Kasumi-1 (cell line): ENCODE measurements at places on chromosomes 16 and 17.

DNA sequence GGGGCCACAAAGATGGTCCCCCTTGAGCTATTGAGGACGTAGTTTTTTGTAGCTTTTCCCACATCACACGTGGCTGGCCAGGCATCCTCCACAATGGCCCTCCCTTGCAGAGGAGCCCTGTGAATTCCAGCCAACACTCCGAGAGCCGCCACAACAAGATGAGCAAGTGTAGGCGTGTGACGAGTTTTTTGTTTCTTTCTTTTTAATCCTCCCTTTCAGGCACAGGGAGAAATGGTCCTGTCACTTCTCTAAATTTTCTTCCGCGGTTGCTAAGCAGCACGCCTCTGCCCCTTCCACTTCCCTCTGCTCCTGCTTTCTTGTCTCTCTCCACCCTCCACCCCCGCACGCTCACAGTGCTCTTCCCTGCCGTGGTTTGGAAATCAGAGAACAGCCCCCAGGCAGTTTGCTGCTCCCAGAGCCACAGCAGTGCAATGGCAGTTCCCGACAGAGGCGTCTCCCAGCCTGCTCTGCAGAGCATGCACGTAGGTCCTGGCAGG, 68.0 kb upstream of the MRTFB start:
- peak; percentile 61 for DNase-seq

GRCh38 chr16:23578101-23578830, 17.9 kb downstream of the NDUFAB1 start:
- no peak for DNase-seq

GRCh38 chr17:48160177-48161081, 52.9 kb downstream of the SNX11 start:
- DNase-seq = no peak

GRCh38 chr16:3949946-3950342, 69.4 kb upstream of the CREBBP start:
- DNase-seq = no peak

- DNase-seq = no peak
Observed at GRCh38 chr16:4388271-4389021, 16.8 kb downstream of the VASN start.

GRCh38 chr17:57552114-57552624, 192.9 kb downstream of the CCDC182 start:
- DNase-seq = no peak

DNA sequence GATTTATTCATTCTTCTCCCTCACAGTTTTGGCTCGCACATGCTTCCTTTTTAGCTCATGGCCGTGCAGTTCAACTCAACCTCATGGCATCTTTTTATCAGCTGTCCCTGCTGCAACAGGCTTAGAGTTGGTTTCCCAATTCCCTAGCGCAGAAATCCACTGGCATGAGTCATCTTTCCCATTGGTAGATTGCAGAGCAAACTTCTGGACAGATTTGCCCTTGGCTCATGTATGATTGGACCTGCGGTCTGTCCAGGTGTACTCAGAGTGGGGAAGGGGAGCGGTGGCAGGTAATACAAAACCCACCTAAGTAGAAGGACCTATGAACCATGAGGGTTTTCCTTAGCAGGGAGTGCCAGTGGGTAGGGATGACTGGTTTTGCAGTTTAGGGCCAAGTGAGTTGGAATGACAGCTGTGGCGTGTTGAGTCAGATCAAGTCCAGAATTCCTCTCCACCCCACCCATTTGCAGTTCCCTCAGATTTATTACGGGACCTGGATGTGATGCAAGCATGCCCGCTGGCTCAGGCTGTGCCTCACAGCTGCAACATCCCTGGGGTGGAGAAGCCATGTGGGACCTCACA, 584.7 kb downstream of the WWOX start:
- no peak for DNase-seq

GRCh38 chr17:16477255-16477654, 14.7 kb downstream of the LRRC75A start:
- no peak for DNase-seq

GRCh38 chr17:14429084-14429483, 128.2 kb downstream of the HS3ST3B1 start:
- DNase-seq = no peak

- no peak for DNase-seq
Observed at GRCh38 chr16:10576390-10577304, 3.8 kb downstream of the EMP2 start.

- DNase-seq = no peak
Observed at GRCh38 chr17:51351890-51352289, 91.5 kb downstream of the UTP18 start.

GRCh38 chr17:9529033-9529700, 46.5 kb downstream of the STX8 start:
- peak; percentile 13 for DNase-seq

GRCh38 chr16:314795-315299, 31.9 kb downstream of the PDIA2 start:
- DNase-seq = no peak

- DNase-seq = peak; percentile 51
Observed at GRCh38 chr17:73210002-73210678, 17.3 kb downstream of the COG1 start.

GRCh38 chr17:2777242-2777867, 18.9 kb upstream of the RAP1GAP2 start:
- no peak for DNase-seq

DNA sequence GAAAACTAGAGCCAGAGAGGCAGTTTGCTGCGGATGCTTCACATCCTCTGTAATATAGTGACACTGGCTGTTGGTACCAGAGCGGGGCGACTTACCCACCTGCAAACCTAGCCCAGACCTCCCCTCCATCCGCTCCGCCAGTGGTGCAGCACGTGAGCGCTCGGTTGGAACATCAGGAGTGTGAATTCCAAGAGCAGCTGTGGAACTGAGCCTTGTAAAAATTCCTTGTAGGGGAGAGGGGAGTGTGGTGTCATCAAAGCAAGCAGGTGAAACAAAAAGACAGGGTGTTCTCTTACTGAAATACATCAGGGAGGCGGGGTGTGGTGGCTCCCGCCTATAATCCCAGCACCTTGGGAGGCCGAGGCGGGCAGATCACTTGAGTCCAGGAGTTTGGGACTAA, 51.3 kb downstream of the CCDC42 start:
- no peak for DNase-seq

GRCh38 chr16:82684256-82684655, 57.5 kb downstream of the CDH13 start:
- DNase-seq = no peak

DNA sequence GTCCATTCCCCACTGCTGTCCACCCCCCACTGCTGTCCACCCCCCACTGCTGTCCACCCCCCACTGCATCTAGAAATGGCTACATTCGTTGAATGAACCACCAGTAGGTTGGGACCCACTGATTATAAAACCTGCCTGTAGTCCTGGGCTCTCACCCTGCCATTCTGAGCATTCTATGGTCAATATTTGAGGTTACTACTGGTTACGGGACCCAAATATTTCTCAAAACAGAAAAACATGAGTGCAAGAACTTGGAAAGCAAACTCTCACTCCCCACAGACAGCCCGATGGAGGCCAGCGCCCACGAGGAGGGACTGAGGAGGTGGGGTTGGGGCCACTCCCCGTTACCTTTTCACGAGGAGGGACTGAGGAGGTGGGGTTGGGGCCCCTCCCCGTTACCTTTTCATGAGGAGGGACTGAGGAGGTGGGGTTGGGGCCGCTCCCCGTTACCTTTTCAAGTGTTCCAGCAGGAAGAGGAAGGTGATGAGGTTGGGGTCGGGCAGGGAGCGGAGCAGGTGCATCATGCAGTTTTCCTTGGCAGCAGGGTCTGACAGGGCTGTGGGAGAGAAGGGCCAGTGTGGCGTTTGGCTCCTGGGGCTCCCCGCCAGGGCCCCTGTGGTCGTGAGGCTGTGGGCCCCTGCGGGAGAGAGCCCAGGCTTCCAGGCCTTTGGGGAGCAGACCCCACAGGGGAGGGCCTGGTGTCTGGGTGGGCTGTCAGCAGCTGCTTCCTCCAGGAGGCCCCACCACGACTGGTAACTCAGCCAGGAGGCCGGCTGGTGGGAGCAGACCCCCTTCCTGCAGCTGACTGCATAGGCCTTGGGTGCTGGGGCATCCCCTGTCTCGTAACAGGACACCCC, 12.5 kb downstream of the TIMM22 start:
- DNase-seq = no peak

DNA sequence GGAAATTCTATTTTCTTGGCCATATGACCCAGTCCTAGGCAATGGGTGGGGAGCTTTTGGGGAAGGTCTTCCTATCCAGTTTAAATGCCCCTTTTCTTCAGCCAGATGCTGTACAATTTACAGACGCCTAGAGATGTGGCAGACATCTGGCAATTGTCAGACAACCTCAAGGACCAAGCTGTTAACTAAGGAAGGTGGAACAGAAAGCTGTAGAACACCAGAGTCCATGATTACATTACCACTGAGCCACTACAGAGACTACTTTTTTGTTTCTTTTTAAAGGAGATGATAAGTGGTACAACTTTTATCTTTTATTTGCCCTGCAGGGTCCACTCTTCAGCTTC, 21.1 kb upstream of the CORO6 start:
- no peak for DNase-seq
